Naive thymus-derived CD4-positive, alpha-beta T cell (primary cell): ENCODE measurements at places on chromosomes 4 and X. TPM values are rescaled to one million over a fixed set of nuclear protein-coding genes. Genes with fewer than 3 reads are reported as not detected.

The MAGEA1 gene
- total RNA-seq: not detected

GRCh38 chr4:140126261-140126660 lies 27.7 kb downstream of the MAML3 start:
- no peak for DNase-seq

GRCh38 chr4:94536649-94537469 lies 85.1 kb downstream of the PDLIM5 start:
- no peak for DNase-seq

DNA sequence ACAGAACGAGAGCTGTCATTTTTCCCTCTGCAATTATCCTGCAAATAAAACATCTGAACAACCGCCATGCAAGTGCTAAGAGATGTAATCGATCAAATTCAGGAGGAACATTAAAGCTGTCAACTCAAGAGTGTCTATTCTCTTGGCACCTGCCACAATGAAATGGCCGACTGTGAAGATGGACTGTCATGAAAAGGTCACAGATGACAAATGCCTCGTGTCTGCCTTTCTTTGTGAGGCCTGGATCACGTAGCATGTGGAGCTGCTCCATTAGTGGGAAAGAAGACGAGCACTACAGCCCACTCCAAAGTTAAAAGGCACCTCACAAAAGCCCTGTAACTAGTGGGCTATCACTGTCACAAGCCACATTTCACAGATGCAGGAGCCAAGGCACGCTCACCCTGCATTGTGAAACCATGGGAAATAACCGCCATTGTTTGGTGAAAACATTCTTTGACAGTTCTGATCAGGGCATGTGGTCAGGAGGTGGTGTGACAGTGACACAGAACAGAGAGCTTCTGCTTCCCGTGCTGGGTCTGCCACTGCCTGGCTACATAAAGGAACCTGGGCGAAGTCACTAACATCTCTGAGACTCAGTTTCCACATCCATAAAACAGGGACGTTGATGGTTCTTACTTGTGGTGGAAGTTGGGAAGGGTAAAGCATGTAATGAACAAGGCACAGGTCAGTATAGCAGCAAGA lies 98.9 kb downstream of the EVC2 start:
- no peak for DNase-seq

The INTU gene
- total RNA-seq: not detected
